ENCODE measurements at places on chromosomes 16 and 17.

GRCh38 chr17:7561589-7562207, at the start of gene SENP3:
TSS of gene SENP3 (plus strand) at chr17:7561919. CDS start at chr17:7563077, 1,158 bp downstream.
- DNase-seq = peak; percentile 83

GRCh38 chr16:31868691-31869167, 4.9 kb upstream of the ZNF267 start:
- peak; percentile 83 for DNase-seq

DNA sequence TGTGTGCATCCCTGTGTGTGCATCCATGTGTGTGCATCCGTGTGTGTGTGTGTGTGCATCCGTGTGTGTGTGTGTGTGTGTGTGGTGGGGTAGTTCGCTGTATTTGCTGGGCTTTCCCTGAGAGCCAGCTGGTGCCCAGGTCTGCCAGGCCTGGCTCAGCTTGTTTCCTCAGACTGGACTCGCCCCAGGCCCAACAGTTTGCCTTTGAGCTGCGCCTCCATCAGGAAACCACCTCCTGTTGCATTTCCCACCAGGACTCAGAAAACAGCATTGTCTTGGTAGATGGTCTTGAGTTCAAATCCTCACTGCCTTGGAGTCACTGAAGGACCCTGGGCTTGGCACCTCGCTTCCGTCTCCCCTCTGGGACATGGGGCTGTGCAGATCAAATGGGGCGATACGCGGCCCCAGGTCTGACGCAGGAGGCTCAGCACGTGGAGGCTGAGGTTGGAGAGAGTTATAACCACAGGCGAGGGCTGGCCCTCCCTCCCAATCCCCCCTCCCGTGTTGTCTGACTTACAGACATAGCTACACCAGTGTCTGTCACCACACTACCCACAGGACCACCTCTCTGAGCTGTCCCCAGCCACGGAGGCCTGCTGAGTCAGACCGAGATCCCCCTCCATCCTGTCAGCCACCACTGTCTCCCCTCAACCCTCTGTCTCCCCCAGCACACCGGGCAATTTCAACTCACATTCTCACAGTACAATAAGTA, 4.7 kb downstream of the ITGAE start:
- DNase-seq = peak; percentile 61

DNA sequence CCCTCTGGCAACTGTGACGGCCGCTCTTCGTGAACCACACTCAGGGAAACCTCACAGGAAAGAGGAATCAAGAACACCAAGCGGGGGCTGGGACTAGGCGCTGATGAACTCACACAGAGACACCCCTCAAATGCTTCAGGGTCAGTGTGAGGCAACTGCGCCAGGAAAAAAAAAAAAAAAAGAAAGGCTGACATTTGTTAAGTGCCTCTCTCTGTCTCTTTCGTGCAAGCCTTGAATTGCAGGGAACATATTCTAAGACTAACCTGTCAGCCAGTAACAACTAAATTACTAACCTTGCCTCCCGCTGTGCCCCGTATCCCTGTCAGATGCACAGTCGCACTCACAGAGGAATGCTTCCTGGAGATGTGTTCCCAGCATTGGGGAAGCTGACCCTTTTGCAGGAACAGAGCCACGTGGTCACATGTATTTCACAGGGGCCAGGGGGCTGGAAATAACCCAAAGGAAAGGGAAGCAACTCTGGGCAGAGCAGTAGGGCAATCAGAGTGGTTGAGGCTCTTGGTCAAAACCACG, 247.8 kb downstream of the XYLT1 start:
- no peak for DNase-seq

- DNase-seq = no peak
Measured at GRCh38 chr16:65083164-65083857, 38.6 kb downstream of the CDH11 start.

- no peak for DNase-seq
Measured at GRCh38 chr17:16912021-16912962, 59.6 kb downstream of the TNFRSF13B start.

DNA sequence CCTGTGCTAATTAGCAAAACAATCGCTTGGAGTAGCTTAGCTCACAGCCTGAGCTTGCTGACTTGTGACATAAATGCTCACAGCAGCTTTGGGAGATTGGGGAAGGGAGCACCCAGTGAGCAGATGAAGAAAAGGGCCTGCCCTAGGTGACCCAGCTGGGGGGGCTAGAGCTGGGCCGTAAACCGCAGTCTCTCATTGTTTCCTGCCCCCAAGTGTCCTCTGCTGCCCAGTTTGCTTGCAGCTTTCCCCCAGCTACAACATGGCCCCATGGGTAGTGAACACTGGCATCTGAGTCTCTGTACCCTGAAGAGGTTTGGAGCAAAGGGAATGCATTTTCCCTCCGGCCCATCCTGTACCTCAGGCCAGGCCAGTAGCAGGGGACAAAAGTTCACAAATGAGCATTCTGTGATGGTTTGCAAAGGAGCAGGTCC, 349.4 kb downstream of the SLC39A11 start:
- DNase-seq = no peak

DNA sequence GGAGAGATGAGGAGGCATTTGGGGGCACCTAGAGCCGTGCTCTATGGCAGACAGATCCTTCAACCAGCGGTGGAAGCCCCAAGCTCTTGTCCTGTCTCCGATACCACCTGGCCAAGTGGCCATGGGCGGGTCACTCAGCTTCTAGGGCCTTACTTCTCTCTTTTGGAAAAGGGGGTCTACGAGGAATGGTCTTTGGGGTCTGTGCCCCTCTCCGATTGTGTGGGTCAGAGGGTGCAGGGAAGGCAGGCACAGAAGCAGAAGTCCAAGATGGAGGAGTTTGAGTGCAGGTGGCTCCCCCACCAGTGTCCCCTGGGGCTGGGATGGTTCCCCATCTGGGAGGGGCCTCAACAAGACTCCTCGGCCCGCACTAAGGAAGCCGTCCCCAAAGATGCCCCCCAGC, 116.7 kb downstream of the CCDC182 start:
- no peak for DNase-seq

DNA sequence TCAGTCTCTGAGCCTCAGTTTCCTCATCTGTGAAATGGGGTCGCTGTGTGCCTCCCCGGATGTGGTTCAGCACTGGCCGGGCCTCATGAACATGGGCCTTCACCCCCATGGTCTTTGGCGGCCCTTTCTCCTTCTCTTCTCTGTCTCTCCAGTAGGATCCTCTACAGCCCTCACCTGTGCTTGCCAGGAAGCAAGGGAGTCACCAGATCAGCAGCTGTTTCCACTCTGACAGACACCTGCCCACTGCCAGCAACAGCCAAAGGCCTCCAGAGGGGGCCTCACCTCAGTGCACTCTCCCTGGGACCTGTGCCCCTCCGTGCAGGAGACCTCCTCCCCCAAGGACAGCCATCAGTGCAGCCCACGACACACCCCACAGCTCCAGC, 89.4 kb downstream of the C16orf78 start:
- DNase-seq = no peak

- no peak for DNase-seq
Measured at GRCh38 chr16:82657786-82658185, 31.0 kb downstream of the CDH13 start.

GRCh38 chr16:56783344-56783743, 53.4 kb downstream of the NUP93 start:
- DNase-seq = no peak

GRCh38 chr16:85026703-85027102, 892 bp upstream of the KIAA0513 start:
- DNase-seq = no peak

GRCh38 chr17:40503154-40503553, 1.7 kb upstream of the TNS4 start:
- no peak for DNase-seq

Data from stimulated activated CD8-positive, alpha-beta memory T cell treated with anti-CD3 and anti-CD28 coated beads, Interleukin-4, amount 100 ng/mL, for 4 hours (primary cell).